H9 (cell line): ENCODE measurements at places on chromosomes 13 and 19. TPM values are rescaled to one million over a fixed set of nuclear protein-coding genes. Genes with fewer than 3 reads are reported as not detected.
A peak's percentile ranks its signal among the peaks of the same experiment; 100 is the strongest.

The ZNF414 gene
- total RNA-seq, result 29.3 and 38.1 TPM in 2 replicates

GRCh38 chr13:76523740-76524340, 362.4 kb downstream of the KCTD12 start:
- no peak overlapping the region for H3K27ac ChIP-seq
- H3K4me3 ChIP-seq, result no peak overlapping the region
- no peaks in the 10 kb centered on the region; the same call in 1 of the 2 replicates for H3K4me1 ChIP-seq
- no peaks in the 10 kb centered on the region; the same call in 1 of the 2 replicates for H3K36me3 ChIP-seq
- no peak for DNase-seq
- no peaks in the 10 kb centered on the region for H3K27me3 ChIP-seq

- no peak overlapping the region for H3K4me3 ChIP-seq
- H3K27ac ChIP-seq, result no peak overlapping the region
- H3K4me1 ChIP-seq, result no peaks in the 10 kb centered on the region
- DNase-seq, result peak; percentile 57
Observed at GRCh38 chr13:76038920-76039716, 403.0 kb downstream of the LMO7 start.

The DZIP1 gene
- total RNA-seq, result 31.5 and 33.6 TPM in 2 replicates

DNA sequence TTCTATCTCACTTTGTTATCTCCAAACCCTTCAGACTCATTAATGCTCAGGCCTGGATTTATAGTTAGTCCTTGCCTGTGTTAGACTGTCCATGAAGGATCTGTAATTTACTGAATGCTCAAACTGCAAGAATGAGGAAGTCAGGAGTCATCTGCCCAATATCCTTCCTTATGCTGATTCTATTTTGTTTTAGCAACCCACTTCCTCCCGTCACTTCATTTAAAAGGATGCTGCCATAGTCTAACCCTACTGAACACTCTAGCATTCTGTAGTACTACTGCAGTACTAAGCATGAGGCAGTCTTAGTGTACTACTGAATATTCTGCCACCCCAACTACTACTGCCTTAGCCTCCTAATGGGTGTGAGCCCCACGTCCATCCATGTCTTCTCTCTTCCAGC, 1.5 kb downstream of the FCAR start:
- H3K4me1 ChIP-seq, result no peaks in the 10 kb centered on the region
- DNase-seq, result no peak
- H3K27ac ChIP-seq, result peak overlapping the region; percentile 33

DNA sequence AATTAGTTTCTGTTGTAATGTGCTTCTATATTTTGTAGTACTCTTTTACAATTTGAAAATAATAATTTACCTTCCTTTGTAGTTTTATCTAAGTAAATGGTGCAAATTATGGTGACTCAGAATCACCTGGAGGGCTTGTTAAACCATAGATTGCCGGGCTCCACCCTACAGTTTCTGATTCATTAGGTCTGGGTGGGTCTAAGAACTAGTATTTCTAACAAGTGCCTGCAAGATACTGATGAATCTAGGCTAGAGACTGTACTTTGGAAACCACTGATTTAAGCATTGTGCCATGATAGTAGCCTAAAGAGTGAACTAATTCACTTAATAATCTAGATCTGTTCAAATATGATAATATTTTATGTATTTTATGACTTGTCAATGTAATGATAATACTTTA, 437.4 kb upstream of the SPRY2 start:
- H3K27me3 ChIP-seq, result no peaks in the 10 kb centered on the region
- no peak overlapping the region for H3K4me3 ChIP-seq
- H3K4me1 ChIP-seq, result no peaks in the 10 kb centered on the region; the same call in 1 of the 2 replicates

DNA sequence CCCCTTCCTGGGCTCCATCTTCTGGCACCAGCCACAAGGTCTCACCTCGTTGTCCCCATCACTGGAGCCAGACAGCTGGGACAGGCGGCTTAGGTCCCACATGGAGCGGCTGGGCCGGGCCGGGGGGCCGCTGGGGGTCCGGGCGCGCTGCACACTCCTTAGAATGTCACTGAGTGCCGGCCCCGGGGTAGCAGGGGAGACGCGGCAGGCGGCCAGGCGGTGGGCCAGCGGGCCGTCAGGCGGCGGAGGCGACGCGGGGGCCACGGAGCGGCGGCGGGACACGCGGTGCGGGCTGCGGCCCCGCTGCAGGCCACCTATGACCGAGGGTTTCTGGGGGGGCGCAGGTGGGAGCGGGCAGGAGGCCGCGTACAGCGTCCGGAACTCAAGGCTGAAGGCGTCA, 3.1 kb upstream of the SPACA4 start:
- no peak overlapping the region for H3K27ac ChIP-seq
- H3K4me1 ChIP-seq, result no peaks in the 10 kb centered on the region
- no peaks in the 10 kb centered on the region for H3K27me3 ChIP-seq
- no peak for DNase-seq
- H3K4me3 ChIP-seq, result no peak overlapping the region

The IQCN gene
- 0.39 and 0.48 TPM in 2 replicates for total RNA-seq

DNA sequence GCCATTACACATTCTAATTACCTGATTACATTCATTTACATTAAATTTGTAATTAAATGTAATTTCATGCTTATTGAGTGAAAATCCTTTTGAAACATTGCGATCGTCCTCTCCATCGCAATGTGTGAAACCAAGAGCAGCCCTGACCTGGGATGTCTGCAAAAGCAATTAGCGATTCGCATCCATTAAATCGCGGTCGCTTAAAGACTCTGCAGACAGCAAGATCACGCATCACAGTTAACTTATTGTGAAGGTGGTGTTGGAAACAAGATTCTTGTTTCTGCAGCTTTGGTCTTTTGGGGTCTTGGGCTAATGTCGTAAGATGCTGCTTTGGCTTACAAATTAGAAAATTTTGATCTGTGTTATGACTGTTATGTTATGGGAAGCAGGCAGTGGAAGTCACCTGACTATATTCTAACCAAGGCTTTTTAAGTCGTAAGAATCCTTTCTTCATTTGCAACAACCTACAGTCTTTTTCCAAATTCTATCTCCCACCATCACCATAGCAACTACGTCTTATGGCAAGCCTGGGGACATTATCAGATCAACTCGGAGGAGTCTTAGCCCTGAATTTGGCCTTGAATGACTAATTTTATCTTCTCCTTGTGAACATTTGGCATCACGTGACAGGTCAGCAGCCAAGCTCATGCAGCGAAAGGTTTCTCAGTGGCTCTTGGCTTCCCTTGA, 142.8 kb upstream of the SOX1 start:
- no peak overlapping the region for H3K27ac ChIP-seq
- no peak overlapping the region for H3K4me3 ChIP-seq
- peaks cover 2% of the 10 kb centered on the region; the same call in 1 of the 2 replicates for H3K4me1 ChIP-seq
- no peaks in the 10 kb centered on the region for H3K27me3 ChIP-seq
- no peaks in the 10 kb centered on the region for H3K36me3 ChIP-seq

The SIGLEC10 gene
- not detected in 2 replicates for total RNA-seq

DNA sequence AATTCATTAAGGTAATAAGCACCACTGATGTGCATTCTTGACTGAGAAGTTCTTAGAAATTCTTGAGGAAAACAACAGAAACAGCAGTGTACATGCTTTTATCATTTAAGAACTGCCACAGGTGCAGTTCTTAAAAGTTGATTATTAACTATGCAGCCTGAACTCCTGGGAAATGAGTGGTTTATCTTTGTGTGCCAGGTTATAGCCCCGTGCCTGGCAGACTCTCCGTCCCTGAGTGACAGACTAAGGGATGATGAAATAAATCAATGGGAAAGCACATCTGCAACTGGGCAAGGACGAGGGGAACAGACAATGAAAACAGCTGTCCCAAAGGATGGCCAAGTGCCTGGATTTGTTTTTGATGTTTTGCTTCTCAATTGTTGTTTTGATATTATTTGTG, 84.4 kb upstream of the SPATA13 start:
- H3K4me3 ChIP-seq, result no peak overlapping the region
- no peak for DNase-seq
- H3K4me1 ChIP-seq, result peaks cover 5% of the 10 kb centered on the region; the same call in 1 of the 2 replicates
- 0 out of 2 replicates have a peak, but pooled peaks cover 2% of the 10 kb centered on the region for H3K27me3 ChIP-seq
- H3K36me3 ChIP-seq, result no peaks in the 10 kb centered on the region
- H3K27ac ChIP-seq, result no peak overlapping the region

The TEAD2 gene
- 118 and 126 TPM in 2 replicates for total RNA-seq

The ZNF599 gene
- total RNA-seq, result 3.0 and 3.9 TPM in 2 replicates

DNA sequence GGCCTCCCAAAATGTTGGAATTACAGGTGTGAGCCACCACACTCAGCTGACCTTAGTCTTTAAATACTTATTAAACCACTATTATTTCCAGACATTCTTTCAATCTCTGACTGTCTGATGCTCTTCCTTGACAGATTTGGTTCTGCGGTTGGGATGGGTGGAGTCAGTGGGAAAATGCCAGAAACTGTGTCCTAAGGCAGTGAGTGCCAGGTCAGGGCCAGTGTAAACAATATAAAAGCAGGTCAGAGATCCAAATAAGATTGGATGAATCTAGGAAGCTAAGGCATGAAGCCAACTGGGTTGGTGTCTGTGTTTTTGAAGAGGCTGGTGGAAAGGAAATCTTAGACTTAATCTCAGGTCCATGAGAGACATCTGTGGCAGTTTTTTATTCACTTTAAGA, 74.7 kb downstream of the KLF5 start:
- no peaks in the 10 kb centered on the region for H3K27me3 ChIP-seq
- H3K4me1 ChIP-seq, result no peaks in the 10 kb centered on the region
- DNase-seq, result no peak
- H3K4me3 ChIP-seq, result no peak overlapping the region
- H3K36me3 ChIP-seq, result no peaks in the 10 kb centered on the region

DNA sequence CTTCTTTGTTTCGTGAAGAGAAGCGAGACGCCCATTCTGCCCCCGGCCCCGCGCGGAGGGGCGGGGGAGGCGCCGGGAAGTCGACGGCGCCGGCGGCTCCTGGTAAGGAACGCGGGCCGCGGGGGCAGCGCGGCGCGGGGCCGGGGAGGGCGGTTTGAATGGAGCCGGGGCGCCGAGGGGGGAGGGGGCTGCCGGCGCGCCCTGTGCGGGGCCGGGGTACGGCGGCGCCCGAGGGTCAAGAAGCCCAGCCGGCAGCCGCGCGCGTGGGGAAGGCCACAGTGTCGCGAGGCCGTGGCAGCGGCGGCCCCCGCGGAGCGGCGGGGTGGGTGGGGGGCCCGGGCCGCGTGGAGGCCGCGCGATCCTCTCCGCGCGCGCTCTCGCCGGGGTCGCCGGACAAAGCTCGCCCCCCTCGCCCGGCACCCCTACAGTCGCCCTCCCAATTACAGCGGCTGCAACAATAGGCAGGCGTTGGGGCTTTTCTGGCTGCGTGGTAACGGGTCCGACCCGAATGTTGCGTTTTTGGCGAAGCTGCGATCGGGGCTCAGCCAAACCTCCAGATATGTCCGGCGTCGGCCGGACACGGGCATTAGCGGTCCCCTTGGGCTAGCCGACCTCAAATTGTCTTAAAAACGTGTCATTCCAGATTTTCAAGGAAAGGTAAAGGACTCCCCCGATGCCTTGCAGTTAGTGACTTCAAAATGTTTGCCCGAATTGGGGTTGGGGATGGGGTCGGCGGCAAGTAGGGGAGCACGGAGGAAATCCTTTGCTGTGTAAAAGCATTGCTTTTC, 437 bp downstream of the SMARCA4 start:
- no peaks in the 10 kb centered on the region for H3K27me3 ChIP-seq
- no peaks in the 10 kb centered on the region; the same call in 1 of the 2 replicates for H3K4me1 ChIP-seq
- H3K27ac ChIP-seq, result no peak overlapping the region
- peak overlapping the region; percentile 98 for H3K4me3 ChIP-seq
- DNase-seq, result peak; percentile 57
- peaks cover 17% of the 10 kb centered on the region for H3K36me3 ChIP-seq

The ZNF506 gene
- total RNA-seq, result 2.0 and 3.0 TPM in 2 replicates

- DNase-seq, result no peak
- peaks cover 11% of the 10 kb centered on the region for H3K4me1 ChIP-seq
- H3K27me3 ChIP-seq, result no peaks in the 10 kb centered on the region
- H3K27ac ChIP-seq, result peak overlapping the region; percentile 88
Observed at GRCh38 chr19:47110521-47111005, 3.0 kb downstream of the ZC3H4 start.

DNA sequence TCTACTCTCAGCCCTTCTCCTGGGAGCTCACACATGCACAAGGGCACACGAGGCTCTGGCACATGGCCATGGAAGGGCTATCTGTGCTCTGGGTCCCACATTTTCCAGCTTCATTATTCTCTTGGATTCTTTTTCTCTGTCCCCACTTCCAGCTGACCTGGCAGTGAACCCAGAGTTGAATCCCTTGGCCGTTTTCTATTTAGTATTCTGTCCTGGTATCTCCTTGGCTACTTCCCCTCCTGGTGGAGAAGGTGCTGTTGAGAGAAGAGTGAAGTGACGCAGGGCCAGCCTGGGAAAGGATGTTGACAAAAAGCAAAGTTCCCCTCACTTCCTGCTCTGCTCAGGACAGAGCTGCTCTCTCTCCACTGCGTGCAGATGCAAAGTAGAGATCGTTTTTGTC, 303.1 kb downstream of the IRS2 start:
- H3K27me3 ChIP-seq, result no peaks in the 10 kb centered on the region
- no peaks in the 10 kb centered on the region for H3K36me3 ChIP-seq
- H3K4me1 ChIP-seq, result no peaks in the 10 kb centered on the region
- H3K4me3 ChIP-seq, result no peak overlapping the region
- no peak overlapping the region for H3K27ac ChIP-seq

DNA sequence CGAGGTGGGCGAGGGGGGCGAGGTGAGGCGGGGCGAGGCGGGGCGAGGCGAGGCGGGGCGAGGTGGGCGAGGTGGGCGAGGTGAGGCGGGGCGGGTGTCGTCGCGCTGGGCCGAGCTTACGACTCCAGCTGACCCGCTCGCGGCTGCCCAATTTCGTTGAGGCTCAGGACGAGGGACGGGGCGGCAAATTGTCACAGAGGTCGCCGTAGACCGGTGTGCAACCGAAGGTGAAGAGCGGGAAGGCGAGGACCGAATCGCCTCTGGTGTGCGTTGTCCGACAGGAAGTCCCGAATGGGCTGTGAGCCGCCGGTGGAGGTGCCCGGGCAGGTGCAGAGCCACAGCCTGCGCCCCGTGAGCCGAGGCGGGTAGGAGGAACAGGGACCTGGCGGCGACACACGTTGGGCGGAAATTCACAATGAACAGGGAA, at the start of gene LACC1:
Gene LACC1, plus strand, starts transcription at position 150 of the 427 bp plus-strand sequence. CDS start 1,082 bp downstream, outside the sequence.
- H3K4me1 ChIP-seq, result peaks cover 4% of the 10 kb centered on the region
- H3K27ac ChIP-seq, result no peak within 1 kb of the TSS
- H3K36me3 ChIP-seq, result 0 out of 2 replicates have a peak, but pooled peaks cover 3% of the 10 kb centered on the region

DNA sequence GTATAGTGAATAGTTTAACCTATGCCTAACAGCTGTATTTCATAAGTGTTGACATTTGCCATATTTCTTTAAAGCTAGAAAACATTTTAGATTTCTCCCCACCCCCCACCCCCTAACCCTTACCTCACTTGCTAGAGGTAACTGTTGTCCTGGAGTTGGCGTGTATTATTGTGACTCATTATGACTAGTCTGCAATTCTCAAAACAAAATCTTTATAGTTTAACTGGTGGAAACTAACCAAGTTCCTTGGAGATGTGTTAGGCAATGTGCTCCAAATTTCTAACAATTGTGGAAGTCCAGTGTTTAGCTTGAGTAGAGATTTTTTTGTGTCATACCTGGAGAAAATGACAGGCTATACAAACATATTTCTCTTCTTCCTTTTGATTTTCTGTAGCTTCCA, 38.0 kb downstream of the KCTD4 start:
- peaks cover 26% of the 10 kb centered on the region for H3K36me3 ChIP-seq
- no peak overlapping the region for H3K27ac ChIP-seq
- DNase-seq, result no peak

- no peaks in the 10 kb centered on the region for H3K27me3 ChIP-seq
- no peak overlapping the region for H3K4me3 ChIP-seq
- H3K27ac ChIP-seq, result no peak overlapping the region
- H3K4me1 ChIP-seq, result no peaks in the 10 kb centered on the region; the same call in 1 of the 2 replicates
- no peak for DNase-seq
- H3K36me3 ChIP-seq, result peaks cover 20% of the 10 kb centered on the region
Observed at GRCh38 chr13:51793570-51794271, 10.2 kb downstream of the DHRS12 start.

The SIX5 gene
- 41.6 and 41.7 TPM in 2 replicates for total RNA-seq

GRCh38 chr19:29841559-29842367, 30.0 kb downstream of the CCNE1 start:
- no peak overlapping the region for H3K27ac ChIP-seq
- no peaks in the 10 kb centered on the region; the same call in 1 of the 2 replicates for H3K4me1 ChIP-seq
- H3K36me3 ChIP-seq, result no peaks in the 10 kb centered on the region

GRCh38 chr13:85430216-85430794, 368.9 kb downstream of the SLITRK6 start:
- H3K27me3 ChIP-seq, result no peaks in the 10 kb centered on the region
- no peaks in the 10 kb centered on the region for H3K36me3 ChIP-seq
- no peaks in the 10 kb centered on the region for H3K4me1 ChIP-seq
